CD4-positive, alpha-beta T cell (primary cell): ENCODE measurements at places on chromosomes 16 and 17.
A peak's percentile ranks its signal among the peaks of the same experiment; 100 is the strongest.

DNA sequence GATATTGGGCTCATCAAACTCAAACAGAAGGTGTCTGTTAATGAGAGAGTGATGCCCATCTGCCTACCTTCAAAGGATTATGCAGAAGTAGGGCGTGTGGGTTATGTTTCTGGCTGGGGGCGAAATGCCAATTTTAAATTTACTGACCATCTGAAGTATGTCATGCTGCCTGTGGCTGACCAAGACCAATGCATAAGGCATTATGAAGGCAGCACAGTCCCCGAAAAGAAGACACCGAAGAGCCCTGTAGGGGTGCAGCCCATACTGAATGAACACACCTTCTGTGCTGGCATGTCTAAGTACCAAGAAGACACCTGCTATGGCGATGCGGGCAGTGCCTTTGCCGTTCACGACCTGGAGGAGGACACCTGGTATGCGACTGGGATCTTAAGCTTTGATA lies 2.6 kb upstream of the HPR start:
- DNase-seq = no peak

- no peak for DNase-seq
These were observed 7.8 kb downstream of the SHCBP1 start for GRCh38 chr16:46613352-46613751.

GRCh38 chr17:4836221-4836620 lies 3.1 kb downstream of the MINK1 start:
- no peak for DNase-seq

DNA sequence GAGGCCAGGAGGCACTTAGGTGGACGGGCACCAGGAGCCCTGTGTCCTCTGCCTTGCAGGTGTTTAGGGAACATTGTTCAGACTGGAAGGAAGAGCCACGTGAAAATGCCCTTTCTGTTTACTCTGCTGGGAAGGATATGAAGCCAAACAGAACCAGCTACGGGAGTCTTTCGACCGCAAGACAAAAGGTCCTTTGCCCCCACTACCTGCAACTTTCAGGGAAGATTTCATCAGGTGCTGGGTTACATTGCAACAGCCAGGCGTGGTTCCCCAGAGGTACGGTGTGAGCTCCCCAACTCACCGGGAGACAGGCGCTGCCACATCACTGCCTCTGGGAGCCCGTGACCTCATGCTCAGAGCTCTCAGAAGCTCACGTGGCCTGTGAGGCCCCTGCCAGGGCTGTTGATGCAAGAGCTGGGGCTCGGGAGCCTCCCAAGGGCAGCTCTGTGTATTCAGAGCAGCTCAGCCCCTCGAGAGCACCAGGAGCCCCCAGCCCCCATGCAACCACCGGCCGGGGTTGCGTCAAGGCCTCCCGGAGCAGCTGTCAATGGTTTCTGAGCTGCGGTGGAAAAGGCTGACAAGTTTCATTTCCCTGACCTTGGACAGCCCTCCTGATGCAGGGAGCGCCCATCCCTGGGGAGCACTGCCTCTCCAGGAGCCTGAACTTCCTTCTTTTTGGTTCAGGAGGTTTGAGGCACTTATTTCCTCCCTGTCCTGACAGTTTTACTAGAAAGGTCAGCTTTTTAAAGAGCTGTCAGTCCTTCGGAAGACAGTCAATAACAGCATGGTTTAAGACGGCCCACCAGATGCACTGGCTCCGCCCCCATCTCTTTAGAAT lies 42.1 kb downstream of the TBC1D16 start:
- DNase-seq = peak; percentile 38

DNA sequence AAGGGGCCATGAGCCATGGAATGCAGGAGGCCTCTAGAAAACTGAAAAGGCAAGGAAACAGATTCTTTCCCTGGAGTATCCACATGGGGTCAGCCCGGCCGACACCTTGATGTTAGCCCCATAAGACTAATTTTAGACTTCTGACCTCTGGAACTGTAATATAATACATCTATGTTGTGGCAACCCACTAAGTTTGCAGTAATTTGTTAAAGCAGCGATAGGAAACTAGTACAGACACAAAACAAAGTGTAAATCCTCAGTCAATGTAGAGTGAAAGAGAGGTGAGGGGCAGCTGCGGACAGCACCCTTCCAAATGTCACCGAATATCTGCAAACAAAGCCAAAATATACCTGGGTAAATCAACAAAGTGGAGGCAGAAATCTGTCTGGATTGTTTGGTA lies 7.2 kb upstream of the SIAH1 start:
- no peak for DNase-seq

DNA sequence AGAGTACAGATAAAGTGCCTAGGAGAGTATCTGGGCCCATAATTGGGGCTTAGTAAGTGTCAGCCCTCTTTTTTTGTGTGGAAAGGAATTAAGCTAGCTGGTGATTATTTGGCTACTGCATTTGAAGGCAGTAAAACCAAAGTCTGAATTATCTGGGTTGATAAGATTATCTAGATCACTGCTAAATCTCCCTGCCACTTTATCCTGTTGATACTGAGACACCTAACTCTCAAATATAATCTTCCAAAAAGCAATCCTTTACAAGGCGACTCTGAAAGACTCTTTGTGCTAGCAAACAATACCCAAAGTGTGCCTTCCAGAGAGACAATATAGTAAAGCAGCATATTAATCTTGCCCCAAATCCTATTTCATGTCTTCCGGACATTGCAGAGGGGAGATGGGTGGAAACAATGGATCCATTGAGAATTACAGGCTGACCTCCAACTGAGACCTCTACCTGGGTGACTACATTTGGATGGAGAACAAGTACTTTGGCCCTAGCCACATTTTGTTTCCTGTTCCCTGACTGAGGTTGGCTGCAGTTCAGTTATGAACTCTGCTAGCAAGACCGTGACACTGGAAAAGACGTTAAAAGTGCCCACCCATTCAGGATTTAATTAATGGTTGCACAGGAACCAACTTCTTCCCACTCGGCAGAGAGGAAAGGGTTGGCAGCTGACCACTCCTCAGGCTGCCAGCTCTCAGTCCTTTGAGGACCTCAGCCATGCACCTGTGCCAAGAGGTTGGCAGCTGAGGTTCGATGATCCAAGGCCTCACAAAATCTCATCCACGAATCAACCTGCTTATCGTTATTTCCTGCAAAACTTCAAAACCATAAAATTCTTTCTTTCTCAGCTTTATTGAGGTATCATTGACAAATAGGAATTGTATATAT lies 72.6 kb downstream of the SYCE1L start:
- no peak for DNase-seq
